ENCODE measurements at places on chromosomes 5 and 9.

DNA sequence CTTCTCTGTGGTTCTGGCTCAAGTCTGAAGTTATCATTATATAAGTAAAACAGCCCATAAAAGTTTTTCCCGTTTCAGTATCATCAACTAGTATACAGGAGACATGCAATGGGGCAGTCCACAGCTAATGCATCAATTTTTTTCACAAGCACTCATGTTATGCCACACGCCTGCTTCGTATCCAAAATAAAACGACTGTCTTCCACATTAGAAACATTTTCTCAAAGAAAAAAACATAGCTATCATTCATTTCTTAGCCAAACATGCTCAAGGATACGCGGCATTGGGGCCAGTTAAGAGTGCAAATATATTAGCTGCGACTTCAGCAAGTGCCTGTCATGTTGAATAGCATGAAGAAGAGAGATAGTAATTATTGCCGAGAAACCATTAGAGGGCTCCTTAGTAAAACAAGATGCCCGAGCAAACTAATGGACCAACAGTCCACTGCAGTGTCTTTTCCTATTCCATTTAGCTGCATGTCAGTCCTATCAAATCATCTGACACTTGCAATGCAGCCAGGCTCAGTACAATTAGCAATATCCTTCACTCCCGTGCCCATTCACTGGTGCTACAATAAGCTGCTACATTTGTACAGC lies 68.5 kb downstream of the BNC2 start:
- no peak for DNase-seq

GRCh38 chr5:129356846-129357245 lies 103.3 kb upstream of the ADAMTS19 start:
- no peak for DNase-seq

GRCh38 chr9:134666831-134667230 lies 25.2 kb downstream of the COL5A1 start:
- peak; percentile 46 for DNase-seq

GRCh38 chr9:108441251-108441650 lies 414.5 kb downstream of the ACTL7B start:
- no peak for DNase-seq

DNA sequence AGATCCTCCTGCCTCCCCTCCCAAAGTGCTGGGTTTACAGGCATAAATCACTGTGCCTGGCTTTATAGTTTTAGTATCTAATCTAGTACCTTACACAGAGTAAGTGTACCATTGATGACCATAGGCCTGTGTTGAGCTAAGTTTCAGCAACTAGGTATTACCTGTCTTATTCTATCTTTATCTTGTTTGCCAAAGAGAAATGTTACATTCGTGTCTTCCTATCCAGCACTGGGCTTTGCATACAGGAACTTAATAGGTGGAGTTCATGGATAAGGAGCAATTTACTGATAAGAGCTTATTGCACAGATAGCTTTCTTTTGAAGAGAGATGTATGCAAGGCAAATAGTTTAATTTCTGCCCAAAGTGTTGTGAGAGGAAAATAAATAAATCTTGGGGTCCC lies 30.5 kb downstream of the TXNDC8 start:
- DNase-seq, result no peak

DNA sequence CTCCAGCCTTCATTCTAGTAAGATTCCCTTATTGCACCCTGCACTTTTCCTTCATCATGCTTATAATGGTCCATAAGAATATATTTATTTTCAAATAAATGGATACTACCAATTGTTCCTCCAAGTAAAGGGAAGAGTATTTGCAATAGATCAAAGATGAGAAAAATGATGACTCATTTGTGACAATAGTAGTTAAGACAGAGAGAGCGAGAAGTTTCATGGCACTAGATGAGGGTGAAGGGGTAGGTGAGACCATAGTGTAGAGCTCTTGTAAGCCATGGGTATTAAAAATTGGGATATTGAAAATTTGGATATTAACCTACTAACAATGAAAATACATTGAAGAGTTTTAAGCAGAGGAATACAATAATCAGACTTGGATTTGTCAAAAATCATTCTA lies 404.6 kb downstream of the EFNA5 start:
- DNase-seq, result no peak

- peak; percentile 83 for DNase-seq
Observed at GRCh38 chr9:2570615-2571479, 50.7 kb upstream of the VLDLR start.

DNA sequence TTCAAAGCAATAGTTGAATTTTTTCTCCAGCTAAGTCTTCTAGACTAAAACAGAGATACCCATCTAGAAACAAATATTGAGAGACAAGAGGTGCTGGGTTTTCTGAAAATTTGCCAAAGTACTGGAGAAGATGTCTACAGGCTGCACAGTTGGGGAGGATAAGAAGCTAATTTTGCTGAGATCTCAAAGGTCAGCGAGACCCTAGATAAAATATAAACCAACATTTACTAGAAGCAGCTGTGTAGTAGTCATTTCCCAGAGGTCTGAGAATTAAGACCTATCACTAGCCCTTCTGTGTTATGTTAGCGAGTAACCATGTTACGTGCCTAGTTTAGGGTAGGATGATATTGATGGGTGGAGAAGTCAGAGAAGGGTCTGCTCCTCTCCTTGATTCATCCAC lies 208.5 kb upstream of the TNC start:
- no peak for DNase-seq

DNA sequence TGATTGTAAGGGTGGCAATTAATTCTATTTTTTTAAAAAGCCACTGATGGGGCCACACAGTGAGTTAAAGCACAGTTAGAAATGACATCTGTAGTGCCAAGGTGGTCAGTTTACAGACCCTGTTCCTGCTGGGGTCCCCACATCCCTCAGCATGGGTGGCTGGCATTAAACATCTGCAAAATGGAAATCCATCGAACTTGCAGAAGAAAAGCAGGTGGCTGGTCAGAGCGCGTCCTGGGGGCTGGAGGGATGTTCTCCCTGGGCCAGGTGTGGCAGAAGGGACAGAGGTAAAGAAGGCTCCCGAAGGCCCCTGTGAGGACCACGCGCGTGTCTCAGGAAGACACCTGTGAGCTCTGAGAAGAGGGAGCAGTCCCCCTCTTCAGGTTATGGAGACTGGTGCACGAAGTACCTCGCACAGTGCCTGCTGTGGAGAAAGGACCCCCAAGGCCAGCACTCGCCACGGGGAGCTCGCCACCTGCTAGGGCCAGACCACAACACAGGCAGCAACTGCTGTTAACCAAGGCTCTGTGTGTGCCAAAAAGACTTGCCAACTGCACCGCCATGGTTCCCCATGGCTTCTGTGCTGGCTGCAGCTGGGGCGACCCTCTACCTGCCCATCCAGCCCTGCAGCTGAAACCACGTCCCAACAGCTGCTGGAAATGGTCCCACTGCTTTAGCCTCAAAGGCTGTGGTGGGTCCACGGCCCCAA lies 65.2 kb downstream of the RASGEF1C start:
- no peak for DNase-seq

GRCh38 chr5:164302533-164303235 lies 797.3 kb downstream of the MAT2B start:
- no peak for DNase-seq

DNA sequence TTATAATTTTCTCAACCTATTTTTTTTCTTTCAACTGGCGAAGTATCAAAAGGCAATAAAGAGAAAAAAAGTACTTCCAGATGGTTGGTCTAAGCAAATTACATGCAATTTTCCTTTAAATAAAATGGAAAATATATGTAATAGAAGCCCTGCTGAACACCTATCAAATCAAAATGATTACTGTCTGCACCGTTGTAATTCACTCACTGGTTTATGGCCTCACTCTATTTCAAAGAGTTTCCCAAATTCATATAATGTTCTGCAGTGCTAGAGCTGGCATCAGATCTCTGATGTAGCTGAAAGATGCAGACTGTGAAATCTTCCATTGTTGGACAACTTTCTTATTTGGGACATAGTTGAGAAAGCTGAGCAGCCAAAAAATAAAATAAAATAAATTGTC lies 130.3 kb downstream of the SEMA5A start:
- no peak for DNase-seq

- no peak for DNase-seq
Observed at GRCh38 chr5:56069652-56070226, 75.0 kb upstream of the IL6ST start.

DNA sequence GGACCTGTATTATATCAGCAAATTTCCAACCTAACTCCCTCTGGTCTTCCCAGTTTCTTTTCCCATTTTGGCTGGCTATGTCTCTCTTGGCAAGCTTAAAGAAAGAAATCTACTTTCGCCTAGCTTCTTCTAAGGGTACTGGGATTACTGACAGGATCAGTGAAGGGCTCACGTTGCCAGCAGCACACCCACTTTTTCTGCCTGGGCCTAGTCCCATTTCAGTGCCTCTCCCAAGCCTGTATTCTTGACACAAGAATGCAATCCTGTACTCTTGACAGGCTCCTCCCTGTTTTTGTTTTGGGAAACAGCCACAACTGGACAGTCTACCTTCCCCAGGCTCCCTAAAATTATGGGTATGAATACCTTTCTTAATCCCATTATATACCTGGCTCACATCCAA lies 170.5 kb downstream of the EPB41L4A start:
- no peak for DNase-seq

DNA sequence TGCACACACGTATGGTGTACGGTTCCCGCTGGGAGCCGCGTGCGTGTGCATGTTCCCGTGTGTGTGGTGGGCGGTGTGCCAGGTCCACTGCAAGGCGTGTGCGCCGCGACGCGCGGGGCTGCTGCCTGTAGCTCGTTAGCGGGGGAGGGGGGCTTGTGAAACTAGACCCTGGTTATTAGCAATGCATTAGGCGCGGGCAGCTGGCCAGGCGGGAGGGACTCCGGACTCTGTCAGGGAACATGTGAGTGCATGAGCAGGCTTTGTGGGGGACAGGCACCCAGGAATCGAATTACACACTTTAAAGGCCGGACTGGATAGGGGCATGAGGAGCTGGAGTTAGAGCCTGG lies 32.2 kb upstream of the ENHO start:
- DNase-seq, result no peak

DNA sequence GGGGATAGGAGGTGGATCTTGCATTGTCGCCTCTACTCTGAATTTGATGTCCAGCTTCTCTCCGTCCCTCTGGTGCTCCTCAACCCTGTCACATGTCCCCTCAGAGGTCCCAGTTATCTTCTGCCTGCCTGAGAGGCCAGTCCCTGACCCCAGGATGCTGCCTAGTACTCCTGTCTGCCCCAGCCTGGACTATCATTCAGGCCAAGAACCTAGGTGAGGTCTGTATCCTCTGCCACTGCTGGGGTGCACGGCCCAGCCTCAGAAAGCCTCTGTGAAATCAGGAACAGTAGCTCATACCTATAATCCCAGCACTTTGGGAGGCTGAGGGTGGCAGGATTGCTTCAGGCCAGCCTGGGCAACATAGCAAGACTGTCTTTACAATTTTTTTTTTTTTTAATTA lies 8.6 kb downstream of the SPINK4 start:
- no peak for DNase-seq

- no peak for DNase-seq
Observed at GRCh38 chr9:79196606-79197005, 375.2 kb upstream of the TLE4 start.
